Urinary bladder (tissue), 4 donors: ENCODE measurements at places on chromosomes 5 and 9. TPM values are rescaled to one million over a fixed set of nuclear protein-coding genes. Genes with fewer than 3 reads are reported as not detected.

Gene LURAP1L
- 34.5 TPM for total RNA-seq

GRCh38 chr9:80134487-80134886 lies 562.7 kb downstream of the TLE4 start:
- DNase-seq = no peak

Gene ANKRD34B
- not detected for total RNA-seq

DNA sequence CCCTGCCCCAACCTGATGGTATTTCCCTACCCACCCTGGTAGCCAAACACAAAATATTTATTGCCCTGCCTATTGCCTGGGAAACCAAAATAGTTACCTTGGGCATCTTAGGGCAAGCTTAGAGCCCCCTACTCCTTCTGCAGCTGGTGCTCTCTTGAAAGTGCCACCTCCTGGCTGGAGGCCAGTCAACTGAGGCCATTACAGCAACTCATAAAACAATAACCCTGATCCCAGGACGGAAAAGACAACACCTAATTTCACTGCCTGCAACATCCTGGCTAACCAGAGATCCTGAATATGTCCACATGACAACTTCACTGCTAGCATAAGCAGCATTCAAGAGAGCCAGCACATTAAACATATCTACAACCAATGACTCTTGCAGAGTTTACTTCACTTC lies 38.7 kb downstream of the MTAP start:
- no peak for DNase-seq

DNA sequence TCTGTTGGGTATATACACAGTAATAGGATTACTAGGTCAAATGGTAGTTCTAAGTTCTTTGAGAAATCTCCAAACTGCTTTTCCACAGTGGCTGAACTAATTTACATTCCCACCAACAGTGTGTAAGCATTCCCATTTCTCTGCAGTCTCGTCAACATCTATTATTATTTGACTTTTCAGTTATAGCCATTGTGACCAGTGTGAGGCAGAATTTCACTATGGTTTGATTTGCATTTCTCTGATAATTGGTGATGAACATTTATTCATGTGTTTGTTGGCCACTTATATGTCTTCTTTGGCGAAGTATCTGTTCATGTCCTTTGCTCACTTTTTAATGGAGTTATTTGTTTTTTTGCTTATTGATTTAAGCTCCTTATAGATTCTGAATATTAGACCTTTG lies 596.2 kb upstream of the DAB2 start:
- no peak for DNase-seq

DNA sequence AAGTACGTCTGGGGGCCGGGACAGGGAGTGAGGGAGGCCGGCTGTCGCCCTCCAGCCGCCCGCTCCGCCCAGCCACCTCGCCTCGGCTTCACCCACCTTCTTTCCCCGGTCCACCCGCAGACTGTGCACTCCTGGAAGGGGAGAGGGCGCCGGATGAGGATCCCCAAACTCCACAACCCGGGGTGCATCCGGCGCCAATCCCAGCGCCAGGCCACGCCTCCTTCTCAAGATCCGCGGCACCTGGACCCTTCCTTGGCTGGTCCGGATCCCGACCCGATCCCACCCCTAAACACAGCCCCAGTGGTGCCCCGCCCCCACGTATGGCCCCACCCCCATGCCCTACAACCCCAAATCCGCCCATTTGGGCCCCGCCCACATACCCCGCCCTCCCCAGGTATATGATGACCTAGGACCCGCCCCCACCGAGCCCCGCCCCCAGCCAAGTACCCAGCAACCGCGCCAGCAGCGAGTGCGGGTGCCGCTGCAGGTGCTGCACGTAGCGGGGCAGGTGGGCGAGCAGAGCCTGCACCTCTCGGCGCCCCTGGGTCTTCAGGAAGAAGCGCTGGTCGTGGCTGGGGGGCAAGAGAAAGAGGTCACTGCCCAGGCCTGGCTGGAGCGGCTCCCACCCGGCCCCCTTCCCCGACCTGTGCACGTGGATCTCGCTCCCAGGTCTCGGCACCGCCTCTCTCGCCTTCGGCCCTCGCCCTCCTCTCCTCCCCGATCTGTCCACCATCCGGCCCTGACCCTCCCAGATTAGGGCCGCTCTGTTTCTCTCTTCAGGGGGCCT lies 3.2 kb downstream of the PIP5KL1 start:
- DNase-seq = no peak
